ENCODE measurements at places on chromosomes 4 and X.

- no peak for DNase-seq
Measured at GRCh38 chr4:98544818-98545414, 113.5 kb downstream of the TSPAN5 start.

DNA sequence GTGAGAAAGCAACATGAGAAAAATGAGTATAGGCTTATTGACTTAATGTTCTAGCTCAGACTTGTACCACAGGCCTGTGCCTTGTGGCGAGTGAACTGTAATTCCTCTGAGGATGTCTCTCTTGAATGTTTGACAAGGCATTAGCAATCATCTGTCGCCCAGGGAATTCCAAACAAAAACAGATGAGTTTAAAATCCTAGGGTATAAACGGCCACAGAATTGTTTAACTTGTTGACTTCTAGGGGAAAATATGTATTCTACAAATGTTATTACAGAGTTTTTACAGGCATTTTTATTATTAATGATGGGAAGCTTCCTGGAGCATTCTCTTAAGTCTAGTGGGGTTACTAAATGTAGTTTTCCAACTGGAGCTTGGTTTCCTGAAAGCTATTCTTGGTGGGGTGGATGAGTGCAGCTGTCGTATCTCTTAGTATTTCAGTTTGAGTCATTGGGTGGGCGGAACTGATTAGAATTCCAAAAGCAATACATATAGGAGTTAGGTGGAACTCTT lies 40.6 kb downstream of the ARHGAP10 start:
- DNase-seq = peak; percentile 86

DNA sequence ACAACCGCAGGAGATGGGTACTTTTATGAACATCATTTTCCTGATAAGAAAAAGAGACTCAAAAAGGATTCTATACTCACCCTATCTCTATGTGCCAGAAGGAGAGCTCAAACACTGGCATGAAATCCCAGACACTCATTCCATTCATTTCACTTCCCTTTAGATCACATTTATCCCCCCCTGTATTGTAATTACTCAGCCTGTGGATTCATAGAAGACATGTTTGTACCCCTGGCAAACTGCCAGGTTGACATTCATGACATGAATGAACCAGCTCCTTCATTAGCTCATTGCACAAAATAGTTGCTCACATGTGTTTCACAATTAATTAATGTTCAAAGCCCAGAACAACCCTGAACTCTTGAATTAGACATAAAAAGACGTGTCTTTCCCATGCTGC lies 4.9 kb downstream of the SMR3A start:
- peak; percentile 98 for DNase-seq

GRCh38 chr4:11050766-11051165 lies 366.2 kb upstream of the CLNK start:
- no peak for DNase-seq

- DNase-seq = no peak
Measured at GRCh38 chr4:22482250-22483127, 33.4 kb downstream of the ADGRA3 start.

GRCh38 chrX:136626237-136626636 lies 21.7 kb upstream of the CD40LG start:
- DNase-seq = no peak

DNA sequence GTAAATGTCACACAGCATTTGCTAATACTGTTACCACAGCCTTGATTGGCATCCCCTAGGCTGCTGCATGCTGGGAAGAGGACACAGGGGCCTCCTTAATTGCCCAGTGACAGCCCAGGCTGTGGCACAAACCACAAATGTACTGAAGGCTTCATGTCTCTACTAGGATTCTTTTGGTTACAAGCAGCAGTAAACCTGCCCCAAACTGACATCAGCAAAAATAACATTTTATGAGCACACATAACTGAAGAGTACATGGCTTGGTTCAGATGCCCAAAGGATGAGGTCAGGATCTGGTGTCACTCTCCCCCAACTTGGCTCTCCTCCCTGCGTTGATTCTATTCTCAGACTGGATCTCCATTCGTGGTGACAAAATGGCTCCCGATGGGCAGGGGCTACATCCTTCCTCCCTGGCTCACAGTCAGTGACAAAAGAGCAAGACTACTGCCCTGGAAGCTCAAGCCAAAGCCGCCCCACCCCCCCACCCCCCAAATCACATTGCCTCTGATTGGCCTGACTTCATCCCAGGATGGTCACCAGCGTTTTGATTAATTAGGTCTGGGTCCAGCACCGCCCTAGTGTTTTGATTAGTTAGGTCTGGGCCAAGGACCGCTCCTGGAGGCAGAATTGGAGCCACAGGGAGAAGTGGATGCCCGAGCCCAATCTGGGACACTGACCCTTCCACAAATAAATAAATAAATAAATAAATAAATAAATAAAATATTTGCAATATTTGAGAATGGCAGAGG lies 180.5 kb upstream of the RBPJ start:
- no peak for DNase-seq

DNA sequence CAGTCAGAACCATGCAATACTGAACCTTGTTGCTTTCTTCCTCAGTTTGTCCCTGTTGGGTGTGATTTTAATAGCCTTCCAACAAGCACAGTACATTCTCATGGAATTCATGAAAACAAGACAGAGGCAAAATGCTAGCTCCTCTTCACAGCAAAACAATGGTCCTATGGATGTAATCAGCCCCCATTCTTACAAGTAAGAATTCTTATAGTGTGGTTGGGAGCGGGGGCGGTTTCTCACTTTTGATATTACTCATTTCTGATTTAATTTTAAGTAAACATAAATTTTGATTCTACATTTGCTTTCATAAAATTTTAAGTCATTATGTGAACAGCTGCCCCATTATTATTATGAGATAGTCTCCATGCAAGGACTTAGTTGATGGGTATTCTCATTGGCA lies 80.8 kb upstream of the TLR2 start:
- DNase-seq = no peak

GRCh38 chr4:87120010-87120409 lies 100.4 kb downstream of the KLHL8 start:
- DNase-seq = peak; percentile 21

DNA sequence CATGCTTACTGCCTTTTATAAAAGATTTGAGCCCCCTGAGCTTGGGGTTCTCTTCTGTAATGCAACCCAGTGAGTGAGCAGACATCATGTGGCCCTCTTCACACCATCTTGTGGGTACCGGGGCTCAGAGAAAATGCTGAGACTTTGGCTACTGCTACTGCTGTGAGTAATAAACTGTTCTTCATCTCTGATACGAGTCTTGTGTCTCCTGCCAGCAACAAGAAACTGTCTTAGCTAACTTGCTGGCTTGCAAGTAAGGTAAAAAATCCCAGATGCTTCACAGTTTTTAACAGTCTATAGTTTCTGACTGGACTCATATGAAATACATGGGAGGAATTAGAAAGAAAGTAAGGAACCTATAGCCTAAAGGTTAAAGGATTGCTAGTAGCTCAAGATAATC lies 148.3 kb downstream of the GPC3 start:
- DNase-seq = no peak

- no peak for DNase-seq
Measured at GRCh38 chr4:39522068-39522467, 5.2 kb downstream of the UGDH start.

GRCh38 chrX:20487227-20487626 lies 220.5 kb upstream of the RPS6KA3 start:
- peak; percentile 54 for DNase-seq

GRCh38 chr4:173337463-173337862 lies 3.3 kb upstream of the HMGB2 start:
- DNase-seq = no peak

GRCh38 chr4:100288161-100288560 lies 97.9 kb upstream of the DDIT4L start:
- DNase-seq = peak; percentile 80

- no peak for DNase-seq
Measured at GRCh38 chrX:8849458-8849857, 48.3 kb upstream of the FAM9A start.

Measured in epithelial cell of esophagus (primary cell).